T-cell (primary cell): ENCODE measurements at places on chromosomes 3 and 15.

DNA sequence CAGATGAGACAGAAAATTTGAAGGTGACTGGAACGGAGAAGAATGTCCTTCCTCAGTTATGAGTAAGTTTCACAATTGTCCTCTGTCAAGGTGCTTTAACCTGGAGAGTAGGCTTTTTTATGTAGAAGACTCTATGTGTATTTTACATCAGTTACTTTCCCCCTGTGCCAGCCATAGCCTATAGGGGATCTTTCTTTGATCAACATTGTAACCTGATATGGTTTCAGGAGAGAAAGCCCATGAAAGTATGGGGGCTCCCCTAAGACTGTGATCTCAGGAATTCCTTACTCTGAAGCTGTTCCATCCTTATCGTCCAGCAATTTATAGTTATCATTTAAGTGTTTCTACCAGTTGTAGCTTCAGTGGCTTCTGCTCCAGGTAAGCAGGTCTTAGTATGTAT, 1076.3 kb upstream of the EPHA6 start:
- DNase-seq, result no peak

GRCh38 chr3:175338775-175339535, 479.8 kb downstream of the NAALADL2 start:
- DNase-seq, result no peak

DNA sequence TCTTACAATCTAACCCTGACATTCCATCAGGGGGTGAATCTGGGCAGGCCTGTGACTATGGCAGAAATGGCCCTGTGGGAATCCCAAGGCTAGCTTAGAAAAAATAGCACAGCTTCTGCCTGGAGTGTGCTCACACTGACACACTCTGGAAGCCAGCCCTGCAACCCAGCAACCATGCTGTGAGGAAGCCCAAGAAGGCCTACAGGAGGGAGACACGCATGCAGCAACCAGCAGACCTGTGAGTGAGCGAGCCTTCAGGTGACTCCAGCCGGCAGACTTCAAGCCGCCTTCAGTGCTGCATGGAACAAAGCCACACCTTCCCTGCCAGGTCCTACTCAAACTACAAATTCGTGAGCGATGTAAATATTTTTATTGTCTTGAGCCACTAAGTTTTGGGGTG, 26.1 kb downstream of the RAB6B start:
- DNase-seq, result no peak

DNA sequence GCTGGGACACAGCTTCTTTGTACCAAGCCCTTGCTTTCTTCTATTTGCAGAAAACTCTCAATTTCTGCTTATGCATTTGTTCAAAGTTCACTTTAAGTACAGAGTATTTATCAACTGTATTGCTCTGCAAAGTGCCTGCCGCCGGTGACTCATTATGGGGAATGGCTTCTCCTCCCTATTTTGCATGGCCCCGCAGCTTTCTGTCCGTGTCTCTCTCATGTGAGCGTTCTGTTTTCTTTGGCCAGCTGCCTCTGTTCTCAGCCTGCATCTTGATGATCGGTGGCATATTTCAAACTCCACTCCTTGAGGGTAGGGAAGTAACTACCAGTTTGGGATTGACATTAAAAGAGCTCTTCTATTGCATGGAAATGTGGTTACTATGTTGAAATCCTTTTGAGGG, 28.6 kb upstream of the ST8SIA2 start:
- DNase-seq, result no peak

GRCh38 chr3:115239717-115240116, 92.6 kb upstream of the ZBTB20 start:
- DNase-seq, result no peak

DNA sequence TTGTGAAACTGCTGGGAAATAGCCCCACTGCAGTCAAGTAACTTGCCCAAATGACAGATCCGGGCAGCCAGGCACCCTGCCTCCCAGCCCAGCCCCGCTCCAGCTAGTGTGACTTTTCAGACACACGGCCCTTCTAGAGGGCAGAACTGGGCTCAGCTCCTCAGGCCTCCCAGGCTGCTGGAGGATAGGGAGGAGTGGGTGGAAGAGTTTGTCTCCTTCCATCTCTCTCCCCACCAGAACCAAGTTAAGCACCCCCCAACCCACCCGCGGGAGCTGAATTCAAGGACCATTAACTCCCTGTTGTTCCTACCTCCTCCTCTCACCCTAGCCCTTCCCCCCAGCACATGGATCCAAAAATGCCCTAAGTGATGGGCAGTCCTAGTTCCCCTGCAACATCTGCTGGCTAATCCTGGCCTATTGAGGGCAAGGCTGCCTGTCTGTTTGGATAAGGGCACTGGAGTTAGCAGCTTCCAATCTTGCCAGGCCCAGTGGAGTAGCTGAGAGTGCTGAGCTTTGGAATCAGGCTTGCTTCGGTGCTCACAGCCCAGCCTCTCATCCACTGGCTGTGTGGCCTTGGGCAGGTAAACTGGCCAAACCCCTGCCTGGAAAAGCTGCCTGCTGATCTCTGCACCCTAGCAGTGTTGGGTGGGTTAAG, 3.1 kb downstream of the CCDC33 start:
- DNase-seq, result no peak

- no peak for DNase-seq
Measured at GRCh38 chr15:71397377-71397776, 282.1 kb downstream of the THSD4 start.

GRCh38 chr3:11932636-11933035, 71.6 kb upstream of the SYN2 start:
- DNase-seq, result no peak

DNA sequence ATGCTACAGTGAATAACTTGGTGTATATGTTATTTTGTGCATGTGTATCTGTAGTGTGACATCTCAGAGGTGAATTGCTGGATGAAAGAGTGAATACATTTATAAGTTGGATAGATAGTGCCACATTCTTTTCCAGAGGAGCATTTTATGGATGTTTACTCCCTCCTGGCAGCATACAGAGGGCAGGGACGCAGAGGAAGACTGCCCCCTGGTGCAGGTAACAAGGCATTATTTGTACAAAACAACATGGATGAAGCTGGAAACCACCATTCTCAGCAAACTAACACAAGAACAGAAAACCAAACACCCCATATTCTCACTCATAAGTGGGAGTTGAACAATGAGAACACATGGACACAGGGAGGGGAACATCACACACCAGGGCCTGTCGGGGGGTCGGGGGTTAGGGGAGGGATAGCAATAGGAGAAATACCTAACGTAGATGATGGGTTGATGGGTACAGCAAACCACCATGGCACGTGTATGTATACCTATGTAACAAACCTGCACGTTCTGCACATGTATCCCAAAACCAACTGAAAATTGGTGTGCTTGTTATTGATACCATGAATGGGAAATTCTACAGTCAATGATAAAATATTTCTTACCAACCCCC, 57.9 kb upstream of the CTXND1 start:
- no peak for DNase-seq

GRCh38 chr3:13575459-13576061, 26.6 kb downstream of the FBLN2 start:
- no peak for DNase-seq

DNA sequence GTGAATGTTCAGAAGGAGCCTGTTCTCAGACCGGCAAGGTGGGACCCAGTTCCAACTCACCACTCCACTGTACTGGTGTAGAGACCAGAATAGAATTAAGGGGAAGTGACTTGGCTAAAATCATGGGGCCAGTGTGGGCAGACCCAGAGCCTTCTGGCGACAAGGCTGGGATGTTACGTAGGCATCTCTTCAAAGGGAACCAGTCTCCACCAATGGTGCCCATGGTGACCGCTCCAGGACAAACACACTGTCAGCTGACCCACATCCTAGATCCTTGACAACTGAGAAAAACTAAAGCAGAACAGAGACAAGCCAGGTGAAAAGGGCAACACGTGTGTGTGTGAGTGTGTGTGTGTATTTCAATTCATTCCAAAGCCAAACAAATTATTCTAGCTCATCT, 321.7 kb upstream of the FRG2C start:
- no peak for DNase-seq

DNA sequence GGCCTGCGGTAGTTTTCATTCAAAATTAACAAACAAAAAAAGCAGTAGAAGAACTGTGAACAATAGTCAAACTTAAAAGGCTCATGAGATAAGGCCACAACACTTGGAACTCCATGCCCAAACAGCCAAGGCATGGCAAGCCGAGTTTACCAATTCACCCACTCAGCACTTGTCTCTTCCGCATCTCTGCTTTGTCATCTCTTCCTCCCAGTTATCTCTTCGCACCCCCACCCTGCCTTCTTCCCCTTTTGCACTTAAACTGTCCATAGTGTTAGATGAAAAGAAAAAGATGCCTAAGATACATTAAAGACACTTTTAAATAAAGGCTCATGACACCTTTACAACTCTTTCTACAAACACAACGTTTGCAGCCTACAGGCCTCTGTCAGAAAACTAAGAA, 11.1 kb downstream of the TLE3 start:
- DNase-seq, result no peak

GRCh38 chr15:42056934-42057798, 36.3 kb upstream of the PLA2G4E start:
- DNase-seq, result peak; percentile 47

DNA sequence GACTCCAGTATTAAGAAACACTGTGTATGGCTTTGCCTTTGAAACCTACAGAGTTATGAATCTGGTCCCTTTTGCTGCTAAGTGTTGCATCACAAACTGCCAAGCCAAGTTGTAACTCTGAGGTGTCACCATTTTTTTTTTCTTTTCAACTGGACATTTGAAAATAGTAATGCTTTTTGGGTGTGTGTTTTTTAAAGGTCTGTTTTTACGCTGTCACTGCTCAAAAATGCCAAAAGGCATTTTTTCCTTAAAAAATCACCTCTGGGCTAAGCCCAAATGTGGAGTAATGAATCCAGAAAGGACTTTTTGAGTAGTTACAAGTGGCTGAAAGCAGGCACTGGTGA, 9.5 kb downstream of the SMAD3 start:
- DNase-seq, result no peak

DNA sequence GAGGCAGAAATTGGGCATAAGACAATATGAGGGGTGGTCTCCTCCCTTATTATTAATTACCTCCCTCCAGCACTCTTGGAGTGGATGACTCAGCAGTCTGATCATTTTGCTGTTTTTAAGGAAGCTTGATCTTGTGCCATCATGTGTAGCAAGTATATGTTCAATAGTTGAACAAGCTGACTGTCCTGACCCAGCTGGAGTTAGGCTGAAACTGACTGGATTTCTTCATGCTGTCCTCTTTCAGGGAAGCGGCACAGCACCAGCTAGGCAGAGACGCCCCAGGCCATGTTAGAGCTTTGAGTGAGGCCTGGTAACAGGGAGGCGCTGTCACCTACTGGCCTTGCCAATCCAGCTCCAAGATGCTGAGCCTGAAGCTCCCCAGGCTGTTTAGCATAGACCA, 54.4 kb upstream of the KIF23 start:
- no peak for DNase-seq

DNA sequence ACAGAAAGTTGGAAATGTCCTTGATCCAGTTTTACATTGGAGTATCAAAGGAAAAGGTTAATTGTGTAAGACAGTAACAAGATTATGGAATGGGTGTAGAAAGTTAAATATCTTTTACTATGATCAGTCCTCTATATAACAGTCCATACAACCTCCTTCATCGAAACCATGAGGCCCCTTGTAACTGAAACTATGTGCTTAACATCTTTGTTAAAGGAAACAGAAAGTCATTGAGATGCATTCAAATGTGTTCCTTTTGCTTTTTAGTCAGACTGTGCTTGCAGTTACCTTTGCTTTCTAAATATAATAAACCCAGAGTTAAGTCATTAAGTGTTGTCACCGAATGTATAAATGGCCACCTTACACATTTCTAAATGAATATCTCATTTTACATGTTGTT, 1298.5 kb downstream of the ROBO2 start:
- no peak for DNase-seq

- DNase-seq, result no peak
Measured at GRCh38 chr3:193662757-193663322, 69.8 kb downstream of the OPA1 start.

GRCh38 chr3:16254916-16255315, 9.8 kb downstream of the DPH3 start:
- no peak for DNase-seq

DNA sequence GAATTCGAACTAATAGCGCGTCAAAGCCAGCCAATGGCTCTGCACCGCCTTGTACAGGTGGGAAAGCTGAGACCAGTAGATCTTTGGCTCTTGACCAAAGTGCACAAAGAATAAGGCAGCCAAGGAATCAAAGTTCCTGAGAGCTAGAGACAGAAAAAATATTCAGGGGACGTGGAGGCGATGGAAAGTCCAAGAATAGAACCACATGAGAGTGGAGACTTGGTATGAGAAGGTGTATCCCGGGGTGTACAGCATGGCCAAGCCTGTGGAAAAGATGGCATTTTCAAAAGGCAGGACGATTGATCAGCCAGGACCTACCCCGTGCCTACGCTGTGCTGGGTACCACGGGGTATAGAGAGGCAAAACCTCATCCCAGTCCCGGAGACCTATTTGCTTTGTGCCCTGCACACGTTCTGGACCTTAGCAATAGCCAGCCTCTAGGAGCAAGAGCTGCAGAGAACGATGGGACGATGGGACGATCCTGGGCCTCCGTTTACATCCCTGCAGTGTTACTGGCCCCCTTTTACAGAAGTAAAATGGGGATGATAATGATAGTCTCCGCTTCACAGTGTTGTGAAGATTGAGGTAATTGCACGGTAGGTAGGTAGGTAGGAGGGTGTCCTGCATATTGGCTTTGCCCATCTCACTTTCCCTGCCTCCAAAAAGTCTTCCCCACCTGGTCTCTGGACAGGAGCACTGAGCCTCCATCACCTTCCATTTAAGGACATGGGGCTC, 583 bp upstream of the RBSN start:
- DNase-seq, result no peak

GRCh38 chr3:187902936-187903335, 157.7 kb upstream of the BCL6 start:
- no peak for DNase-seq

DNA sequence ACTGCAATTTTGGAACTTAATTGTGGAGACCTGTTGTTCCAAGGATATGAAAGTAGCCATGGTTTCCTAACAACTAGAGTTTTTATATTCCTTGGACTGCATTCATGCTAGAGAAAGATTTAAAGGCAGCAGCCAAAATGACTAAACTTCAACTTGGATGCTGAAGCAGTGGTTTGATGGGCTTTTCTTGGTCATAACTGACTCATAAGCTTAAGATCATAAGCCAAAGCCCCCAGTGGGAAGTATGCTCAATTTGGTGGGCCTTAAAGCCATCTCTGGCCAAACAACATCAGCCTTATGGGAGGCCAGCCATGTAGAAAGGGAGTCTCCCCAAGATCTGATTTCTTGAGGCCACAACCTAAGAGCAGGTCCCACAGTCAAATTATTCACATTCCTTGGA, 80.2 kb downstream of the ZNF280D start:
- DNase-seq, result no peak

DNA sequence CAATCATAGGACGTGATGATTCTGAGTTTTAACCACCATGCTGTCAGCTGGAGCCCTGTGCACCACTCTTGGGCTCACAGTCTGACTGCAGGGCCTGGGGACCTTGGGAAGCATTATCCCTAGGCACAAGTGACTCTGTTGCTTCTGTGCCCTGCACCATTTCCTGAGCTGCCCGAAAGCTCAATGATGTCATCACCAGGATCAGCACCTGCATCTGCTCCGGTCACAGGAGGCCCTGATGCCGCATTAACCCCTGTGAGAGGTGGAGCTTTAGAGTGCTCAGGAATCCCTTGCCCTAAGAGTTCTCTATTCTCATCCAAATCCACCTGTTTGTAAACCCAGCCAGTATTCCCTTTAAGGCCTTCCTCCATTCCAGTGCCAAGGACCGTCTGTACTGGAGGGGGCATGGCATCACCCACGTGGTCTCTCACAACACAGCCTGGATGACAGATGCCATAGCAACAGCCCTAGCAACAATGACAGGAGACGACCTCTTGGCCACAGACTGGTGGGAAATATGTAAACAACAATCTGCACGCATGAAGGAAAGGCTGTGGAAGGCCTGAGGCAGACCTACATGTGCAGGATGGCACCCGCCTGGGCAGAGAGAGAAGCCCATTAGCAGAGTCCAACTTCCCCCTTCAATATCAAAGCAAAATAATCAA, 37.9 kb downstream of the NTRK3 start:
- DNase-seq, result no peak
